ENCODE measurements at places on chromosomes 5 and 9. TPM values are rescaled to one million over a fixed set of nuclear protein-coding genes. Genes with fewer than 3 reads are reported as not detected.

The PRELID1 gene
- 121 TPM for total RNA-seq

DNA sequence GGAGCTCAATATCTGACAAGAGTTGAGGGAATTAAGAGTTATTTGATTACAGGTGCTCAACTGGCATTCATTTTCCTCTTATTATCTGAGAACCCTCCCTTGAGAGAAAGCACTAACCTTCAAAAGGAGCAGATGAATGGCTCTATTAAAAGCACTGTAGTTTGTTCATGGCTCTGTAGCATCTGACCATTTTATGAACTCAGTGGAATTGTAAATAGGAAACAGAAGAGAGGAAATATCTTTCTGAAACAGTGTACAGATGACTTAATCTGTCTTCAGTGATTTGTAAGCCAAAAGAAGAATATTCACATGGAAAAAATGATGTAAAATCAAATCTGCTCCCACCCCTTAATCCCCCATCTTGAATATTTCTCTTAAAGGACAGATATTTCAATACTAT lies 810.4 kb upstream of the GRAMD2B start:
- DNase-seq, result no peak

GRCh38 chr9:92122061-92122460 lies 6.8 kb upstream of the SPTLC1 start:
- DNase-seq, result no peak

The INSL6 gene
- total RNA-seq, result not detected

The CMYA5 gene
- 33.4 TPM for total RNA-seq

All from ureter (tissue), 1 donor.